ENCODE measurements at places on chromosomes 11 and 22. TPM values are rescaled to one million over a fixed set of nuclear protein-coding genes. Genes with fewer than 3 reads are reported as not detected.

The BSX gene
- total RNA-seq: not detected

The FAM83F gene
- total RNA-seq: not detected

The SOX6 gene
- under 0.01 TPM for total RNA-seq

The OR8G5 gene
- total RNA-seq: not detected

The CARD18 gene
- not detected for total RNA-seq

The PIWIL4 gene
- total RNA-seq: 0.76 TPM

The GLYAT gene
- total RNA-seq: not detected

The C22orf31 gene
- not detected for total RNA-seq

The MPPED2 gene
- total RNA-seq: 0.39 TPM

The MAP6 gene
- 0.26 TPM for total RNA-seq
